ENCODE measurements at places on chromosomes 4 and X.

GRCh38 chr4:28225689-28226353 lies 1365.2 kb downstream of the STIM2 start:
- no peak for DNase-seq

DNA sequence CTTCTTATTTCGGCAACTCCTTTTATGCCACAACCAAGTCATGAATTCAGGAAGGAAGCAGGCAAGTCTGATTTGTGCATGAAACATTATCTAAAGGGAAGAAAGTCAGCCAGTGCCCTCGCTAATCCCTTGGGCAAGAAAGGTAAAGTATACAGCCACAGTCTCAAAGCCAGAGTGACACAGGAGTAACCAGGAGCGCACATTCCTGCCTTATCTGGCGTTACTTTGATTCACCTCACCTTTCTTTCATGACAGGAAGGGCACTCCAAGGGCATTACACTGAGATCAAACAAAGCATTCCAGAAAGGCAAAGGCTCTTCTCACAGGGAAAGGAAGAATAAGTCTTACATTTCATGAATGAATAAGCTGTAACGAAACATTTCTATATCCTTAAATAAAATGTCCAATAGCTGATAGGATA lies 38.8 kb downstream of the FAT1 start:
- DNase-seq: no peak

GRCh38 chrX:13090339-13091110 lies 46.1 kb upstream of the FAM9C start:
- no peak for DNase-seq

DNA sequence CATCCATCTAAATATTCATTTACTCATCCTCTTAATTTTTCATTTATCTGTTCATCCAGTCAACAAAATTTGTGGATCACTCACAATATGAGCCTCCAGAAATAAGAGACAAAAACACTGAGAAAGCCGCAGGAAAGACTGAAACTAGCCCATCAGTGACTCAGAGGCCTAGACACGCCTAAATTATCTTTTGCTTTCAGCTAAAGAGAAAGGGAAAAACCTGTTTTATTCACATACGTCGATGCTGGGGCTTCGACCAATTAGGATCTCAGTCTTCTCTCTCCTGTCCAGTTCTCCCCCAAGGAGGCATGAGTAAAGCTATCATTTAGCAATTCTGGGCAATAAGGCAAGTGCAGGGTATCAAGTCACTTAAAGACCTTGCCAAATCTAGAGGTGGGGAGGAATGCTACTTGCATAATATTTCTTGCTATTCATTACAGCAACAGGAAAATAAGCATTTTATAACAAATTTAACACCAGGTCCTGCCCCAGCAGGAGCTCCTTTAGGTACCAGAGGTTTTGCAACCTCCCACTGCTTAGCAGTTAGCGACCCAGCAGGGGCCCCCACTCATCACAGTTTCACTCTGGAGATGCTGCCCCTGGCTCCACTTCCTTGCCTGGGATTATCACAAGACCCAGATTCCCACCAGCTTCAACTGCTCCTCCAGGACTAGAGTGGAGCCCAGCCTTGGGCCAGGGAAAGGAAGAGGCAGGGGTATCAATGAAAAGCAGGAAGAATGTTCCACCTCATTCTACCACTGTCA lies 30.1 kb upstream of the TMEM154 start:
- DNase-seq: no peak

GRCh38 chr4:21469438-21470300 lies 478.9 kb downstream of the KCNIP4 start:
- DNase-seq: no peak

DNA sequence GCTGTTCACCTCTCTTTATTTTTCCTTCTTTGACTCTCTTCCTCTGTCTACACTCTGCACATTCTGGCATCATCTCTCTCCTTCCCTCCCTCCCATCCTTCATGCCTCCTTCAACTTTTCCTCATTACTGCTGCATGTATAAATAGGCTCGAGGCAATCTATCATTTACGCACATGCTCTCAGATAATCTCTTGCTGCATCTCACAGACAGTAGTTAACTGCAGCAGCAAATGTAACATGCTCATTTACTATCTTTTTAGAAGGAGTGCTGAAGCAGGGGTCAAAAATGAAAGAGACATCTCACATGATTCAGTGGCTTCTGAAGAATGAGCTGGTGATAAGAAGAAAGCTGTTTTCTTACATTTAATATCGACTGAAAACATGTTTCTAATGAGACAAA lies 127.7 kb downstream of the RASL11B start:
- no peak for DNase-seq

- no peak for DNase-seq
Measured at GRCh38 chr4:77437079-77437478, 168.5 kb upstream of the CXCL13 start.

DNA sequence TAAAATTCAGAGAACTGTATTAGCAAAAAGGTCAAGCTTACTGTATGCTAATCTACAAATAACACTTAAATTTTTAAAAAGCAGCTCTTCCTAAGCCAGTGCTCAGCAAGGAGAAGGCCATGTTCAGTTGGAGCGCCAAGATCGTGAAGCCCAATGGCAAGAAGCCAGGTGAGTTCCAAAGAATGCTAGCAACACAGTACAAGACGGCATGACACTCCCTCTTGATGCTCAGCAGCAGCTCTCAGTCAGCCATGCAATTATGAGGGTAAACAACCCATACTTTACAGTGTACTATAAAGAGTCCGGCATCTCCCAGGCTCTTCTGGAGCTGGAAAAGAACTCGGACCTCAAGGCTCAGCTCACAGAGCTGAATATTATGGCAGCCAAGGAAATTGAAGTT lies 34.9 kb downstream of the STX18 start:
- no peak for DNase-seq

GRCh38 chrX:35711281-35711680 lies 86.9 kb upstream of the MAGEB16 start:
- DNase-seq: no peak

DNA sequence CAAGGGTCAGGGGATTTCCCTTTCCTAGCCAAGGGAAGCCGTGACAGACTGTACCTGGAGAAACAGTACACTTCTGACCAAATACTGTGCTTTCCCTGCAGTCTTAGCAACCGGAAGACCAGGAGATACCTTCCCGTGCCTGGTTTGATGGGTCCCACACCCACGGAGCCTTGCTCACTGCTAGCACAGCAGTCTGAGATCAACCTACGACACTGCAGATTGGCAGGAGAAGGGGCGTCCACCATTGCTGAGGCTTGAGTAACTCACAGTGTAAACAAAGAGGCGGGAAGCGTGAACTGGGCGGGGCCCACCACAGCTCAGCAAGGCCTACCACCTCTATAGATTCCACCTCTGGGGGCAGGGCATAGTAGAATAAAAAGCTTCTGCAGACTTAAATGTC lies 48.7 kb upstream of the SRD5A3 start:
- no peak for DNase-seq

- no peak for DNase-seq
Measured at GRCh38 chr4:15173251-15173650, 171.0 kb downstream of the CPEB2 start.

DNA sequence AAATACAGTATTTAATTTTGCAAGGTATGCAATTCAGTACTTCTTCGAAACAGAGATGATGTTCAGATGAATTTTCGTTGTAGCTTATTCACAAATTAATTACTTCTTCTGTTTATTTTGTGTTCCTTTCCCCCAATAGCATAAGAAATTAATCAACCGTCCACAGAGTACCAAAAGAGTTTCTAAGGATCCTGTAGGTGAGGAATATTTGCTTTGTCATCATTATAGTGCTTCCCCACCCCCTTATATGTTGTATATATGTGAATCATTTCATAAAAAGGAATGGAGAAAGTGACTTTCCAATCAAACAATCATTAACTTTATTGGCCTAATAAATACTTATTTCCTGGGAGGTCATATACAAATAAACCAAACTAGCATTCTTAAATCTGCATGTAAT lies 57.6 kb downstream of the DTHD1 start:
- no peak for DNase-seq

GRCh38 chrX:30688641-30689040 lies 35.4 kb downstream of the GK start:
- no peak for DNase-seq

DNA sequence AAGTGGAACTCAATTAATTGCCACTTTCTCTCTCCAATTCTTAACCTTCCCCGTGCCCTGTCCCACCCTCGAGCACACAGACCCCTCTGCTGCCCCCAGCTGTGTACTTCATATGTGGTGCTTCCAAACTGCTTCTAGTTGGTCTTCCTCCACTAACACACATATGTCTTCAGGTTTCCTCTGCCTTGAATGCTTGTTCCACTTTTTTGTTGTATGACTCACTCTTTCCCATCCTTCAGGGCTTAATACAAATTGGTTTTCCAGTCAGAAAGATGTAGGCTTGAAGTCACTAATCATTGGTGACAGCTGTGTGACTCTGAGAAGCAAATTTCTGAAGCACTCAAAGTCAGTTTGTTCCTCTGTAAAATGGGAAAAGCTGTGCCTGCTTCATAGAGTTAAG lies 30.6 kb downstream of the TRIM2 start:
- DNase-seq: no peak

DNA sequence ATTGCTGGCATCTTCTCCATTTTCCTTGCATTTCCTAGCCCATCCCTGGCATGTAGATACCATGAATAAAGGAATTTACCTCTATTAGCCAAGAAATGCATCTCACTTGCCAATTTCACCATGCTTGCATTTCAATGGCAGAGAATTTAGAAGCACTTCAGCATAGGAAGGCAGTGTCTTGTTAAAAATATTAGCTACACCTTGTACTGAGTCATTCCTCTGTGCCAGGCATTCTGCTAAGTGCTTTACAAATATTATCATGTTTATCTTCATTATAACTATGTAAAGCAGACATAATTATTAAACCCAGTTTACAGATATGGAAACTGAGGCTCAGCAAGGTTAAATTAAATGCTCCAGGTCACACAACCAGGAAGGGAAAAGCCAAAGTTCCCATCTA lies 138.2 kb downstream of the NPNT start:
- no peak for DNase-seq

DNA sequence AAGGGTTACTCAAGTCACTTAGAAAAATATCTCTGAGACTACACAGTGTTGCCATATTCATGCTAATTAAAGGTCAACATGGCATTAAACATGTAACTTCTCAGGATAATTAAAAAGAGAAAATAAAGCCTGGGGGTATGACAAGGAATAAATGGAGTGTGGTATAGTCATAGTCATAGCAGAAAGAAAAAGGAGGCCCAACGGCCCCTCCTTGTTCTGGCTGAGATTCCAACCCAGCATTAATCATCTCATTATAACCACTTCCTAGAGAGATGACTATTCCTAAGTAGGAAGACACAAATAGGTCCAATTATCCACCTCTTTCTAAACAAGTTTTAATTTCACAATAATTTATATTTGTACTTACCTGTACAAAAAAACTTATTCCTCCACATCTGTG lies 778.4 kb upstream of the AADAT start:
- DNase-seq: no peak

DNA sequence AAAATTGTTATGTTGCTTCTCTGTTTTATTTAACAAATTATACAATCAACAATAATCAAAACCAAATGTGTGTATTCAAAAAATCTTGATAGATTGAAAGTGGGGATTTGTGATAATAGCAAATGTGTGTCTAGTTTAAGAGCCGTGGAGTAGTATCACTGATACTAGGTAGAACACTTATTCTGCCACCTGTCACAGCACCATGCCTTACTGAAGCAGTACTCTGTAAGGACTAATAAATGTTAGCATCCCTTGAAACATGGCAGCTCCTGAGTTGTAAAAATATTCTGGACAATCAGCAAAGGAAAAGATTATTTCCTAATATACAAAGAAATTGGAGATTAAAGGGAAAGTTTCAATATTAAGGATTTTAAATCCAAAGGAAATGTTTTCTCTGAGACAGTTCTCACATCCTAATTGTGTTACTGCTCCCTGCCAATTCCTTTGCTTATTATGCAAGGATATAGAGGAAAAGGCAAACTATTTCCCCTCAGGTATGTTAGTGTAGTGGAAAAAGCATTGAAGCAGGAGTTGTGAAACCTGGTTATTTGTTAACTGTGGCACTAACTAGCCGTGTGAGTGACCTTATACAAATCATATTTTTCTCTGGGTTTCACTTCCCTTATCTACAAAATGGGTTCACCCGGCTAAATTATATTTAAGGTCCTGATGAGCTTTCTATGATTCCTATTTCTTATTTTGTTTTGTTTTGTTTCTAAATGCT lies 303.1 kb downstream of the ARHGAP24 start:
- DNase-seq: no peak

- DNase-seq: no peak
Measured at GRCh38 chr4:140925417-140925816, 169.2 kb upstream of the TBC1D9 start.

DNA sequence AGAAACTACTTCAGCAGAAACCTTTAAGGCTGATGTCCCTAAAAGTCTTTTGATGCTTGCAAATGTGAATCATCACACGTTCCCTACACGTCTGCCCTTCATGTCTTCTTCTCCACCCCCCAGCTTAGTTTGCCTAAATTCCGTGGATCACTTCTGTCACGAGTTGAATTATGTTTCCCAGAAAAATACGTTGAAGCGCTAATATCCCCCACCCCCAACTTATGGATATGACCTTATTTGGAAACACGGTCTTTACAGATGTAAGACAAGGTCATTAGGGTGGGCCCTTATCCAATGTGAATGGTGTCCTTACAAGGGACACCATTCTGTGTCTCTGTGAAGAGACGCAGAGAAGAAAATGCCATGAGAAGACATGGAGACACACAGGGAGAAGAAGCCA lies 2.1 kb upstream of the ZNF518B start:
- DNase-seq: no peak

DNA sequence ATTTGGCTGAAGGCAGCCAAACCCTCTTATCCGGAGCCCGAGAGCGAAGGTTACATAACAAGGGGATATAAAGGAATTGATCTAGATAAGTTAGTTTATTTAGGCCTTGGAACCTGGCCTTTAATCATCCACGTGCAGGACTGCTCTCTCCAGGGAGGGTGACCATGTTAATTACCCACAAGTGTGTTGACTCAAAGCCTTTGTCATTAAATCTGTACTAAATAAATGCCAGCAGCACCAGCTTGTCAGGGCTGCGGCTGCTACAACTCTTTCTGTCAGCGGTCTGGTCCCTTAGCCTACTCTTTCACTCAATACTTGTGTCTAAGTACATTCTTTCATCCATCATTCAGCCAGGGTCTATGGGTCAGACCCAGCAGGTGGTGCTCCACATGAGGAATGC lies 206.1 kb downstream of the TBCK start:
- no peak for DNase-seq

GRCh38 chr4:152585023-152585441 lies 49.1 kb upstream of the FBXW7 start:
- DNase-seq: no peak

GRCh38 chr4:7524843-7525242 lies 90.1 kb upstream of the PSAPL1 start:
- DNase-seq: no peak
